ENCODE measurements at places on chromosomes 2 and 18.

DNA sequence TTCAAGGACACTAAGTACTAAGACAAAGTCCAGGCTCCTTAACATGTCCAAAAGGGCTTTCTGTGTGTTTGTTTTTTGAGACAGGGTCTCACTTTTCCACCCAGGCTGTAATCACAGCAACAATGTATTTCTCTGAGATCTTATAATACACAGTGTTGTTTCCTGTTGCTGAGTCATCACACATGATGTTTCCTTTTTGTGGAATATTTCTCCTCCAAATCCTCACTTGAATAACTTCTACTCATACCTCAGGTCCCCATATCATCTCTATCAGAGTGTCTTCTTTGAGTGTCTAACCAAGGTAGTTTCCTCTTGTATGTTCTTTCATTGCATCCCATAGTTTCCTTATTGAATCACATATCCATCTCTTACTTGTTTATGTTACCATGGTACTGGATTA lies 632.0 kb upstream of the PIK3C3 start:
- H3K4me3 ChIP-seq: no peak overlapping the region
- H3K27me3 ChIP-seq: no peaks in the 10 kb centered on the region
- H3K27ac ChIP-seq: no peak overlapping the region
- no peak for DNase-seq

DNA sequence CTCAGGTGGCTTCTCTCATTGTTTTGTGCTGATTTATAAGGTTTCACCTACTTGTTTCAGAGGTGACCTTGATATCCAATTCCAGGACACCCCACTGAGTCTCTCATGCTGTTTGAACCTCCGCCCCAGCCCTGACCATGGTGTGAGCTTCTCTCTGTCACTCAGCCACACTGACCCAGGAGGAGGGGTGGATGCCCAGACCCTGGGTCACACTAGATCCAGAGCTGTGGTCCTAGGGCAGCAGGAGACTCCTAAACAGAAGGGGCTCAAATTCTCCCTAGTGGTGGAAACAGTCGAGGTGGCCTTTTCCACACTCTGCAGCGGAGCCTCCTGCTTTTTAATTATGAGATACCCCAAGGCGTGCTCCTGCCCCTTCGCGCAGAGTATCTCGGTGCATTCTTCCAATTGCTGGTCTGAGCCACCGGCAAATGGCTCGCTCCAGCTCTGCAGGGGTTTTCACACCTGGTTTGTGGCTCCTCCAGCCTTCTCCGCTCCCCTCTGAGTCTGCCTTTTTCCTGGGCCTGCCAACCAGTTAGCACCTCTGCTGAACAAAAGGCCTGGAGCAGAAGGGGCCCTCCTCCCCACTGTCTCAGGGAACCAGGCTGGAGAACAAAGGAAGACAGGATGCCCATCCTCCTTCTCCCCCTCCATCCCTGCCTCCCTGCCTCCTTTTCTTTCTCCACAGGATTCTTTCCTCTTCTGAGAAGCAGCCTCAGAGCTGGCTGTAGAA lies 147.3 kb upstream of the SPRED2 start:
- H3K36me3 ChIP-seq: no peaks in the 10 kb centered on the region
- H3K27ac ChIP-seq: no peak overlapping the region
- DNase-seq: no peak
- no peak overlapping the region for H3K4me3 ChIP-seq
- H3K27me3 ChIP-seq: no peaks in the 10 kb centered on the region

DNA sequence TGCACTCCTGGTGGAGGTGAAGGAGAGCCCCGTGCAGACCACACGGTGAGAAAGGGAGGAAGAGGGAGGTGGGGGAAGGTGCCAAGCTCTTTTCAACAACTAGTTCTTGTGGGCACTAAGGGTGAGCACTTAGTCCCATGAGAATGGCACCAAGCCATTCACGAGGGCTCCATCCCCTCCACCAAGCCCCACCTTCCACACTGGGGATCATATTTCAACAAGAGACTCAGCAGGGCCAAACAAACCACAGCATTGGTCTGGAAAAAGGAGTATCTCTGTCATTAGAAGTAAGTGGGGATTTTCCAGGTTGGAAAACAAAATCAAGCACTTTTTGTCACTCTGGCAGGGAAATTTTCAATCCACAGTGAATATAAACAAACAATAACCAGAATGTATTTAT lies 38.4 kb downstream of the ZAP70 start:
- no peak overlapping the region for H3K27ac ChIP-seq
- H3K27me3 ChIP-seq: no peaks in the 10 kb centered on the region
- no peak for DNase-seq
- H3K4me3 ChIP-seq: no peak overlapping the region
- H3K4me1 ChIP-seq: peaks cover 12% of the 10 kb centered on the region

DNA sequence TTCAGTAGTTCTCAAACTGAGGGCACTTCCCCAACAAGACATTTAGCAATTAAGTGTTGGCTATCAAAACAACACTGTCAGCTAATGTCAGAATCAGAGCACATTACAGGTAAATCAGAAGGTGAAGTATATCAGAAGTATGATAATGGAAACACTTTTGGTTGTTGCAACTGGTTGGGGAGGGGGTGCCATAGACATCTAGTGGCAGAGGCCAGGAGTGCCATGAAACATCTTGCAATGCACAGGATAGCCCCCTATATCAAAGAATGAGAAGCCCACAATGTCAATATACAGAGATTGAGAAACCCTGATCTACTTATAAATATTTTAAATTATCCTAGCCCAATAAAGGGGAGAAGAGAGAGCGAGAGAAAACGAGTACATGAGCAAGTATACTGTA lies 4.9 kb upstream of the XPO1 start:
- no peak overlapping the region for H3K4me3 ChIP-seq
- H3K27me3 ChIP-seq: no peaks in the 10 kb centered on the region

DNA sequence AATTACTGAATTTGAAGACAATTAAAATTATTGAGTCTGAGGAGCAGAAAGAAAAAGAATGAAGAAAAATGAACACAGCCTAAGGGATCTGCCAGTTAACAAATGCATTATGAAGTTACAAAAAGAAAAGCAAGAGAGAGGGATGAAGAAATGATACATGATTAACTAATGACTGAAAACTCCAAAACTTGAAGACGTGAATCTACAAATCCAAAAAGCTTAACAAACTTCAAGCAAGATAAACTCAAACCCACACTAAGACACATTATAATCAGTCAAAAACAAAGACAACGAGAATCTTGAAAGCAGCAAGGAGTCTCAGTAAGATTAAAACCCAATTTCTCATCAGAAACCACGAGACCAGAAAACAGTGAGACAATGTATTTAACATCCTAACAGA lies 15.6 kb downstream of the RPRD1A start:
- H3K36me3 ChIP-seq: peaks cover 41% of the 10 kb centered on the region
- DNase-seq: no peak
- H3K27ac ChIP-seq: no peak overlapping the region
- H3K4me3 ChIP-seq: no peak overlapping the region

DNA sequence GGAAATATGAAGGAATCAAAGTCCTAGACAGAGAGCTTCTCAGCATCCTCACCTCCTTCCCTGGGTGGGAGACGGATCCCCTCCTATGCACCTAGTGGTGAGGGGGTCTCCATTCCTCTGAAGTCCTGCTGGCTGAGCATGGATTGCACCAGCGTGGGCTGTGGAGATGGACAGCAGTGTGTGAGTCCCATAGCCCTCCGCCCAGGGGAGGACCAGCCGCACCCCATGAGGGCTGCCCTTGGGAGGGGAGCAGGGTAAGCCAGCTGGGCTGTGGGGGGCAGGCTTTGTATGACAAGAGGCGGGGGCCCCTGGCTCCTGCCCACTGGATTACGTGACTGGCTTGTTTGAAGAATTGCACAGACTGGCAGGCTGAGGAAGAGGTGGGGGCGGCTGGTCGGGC lies 768.2 kb downstream of the GALR1 start:
- H3K27ac ChIP-seq: no peak overlapping the region
- H3K4me1 ChIP-seq: no peaks in the 10 kb centered on the region
- H3K27me3 ChIP-seq: no peaks in the 10 kb centered on the region
- H3K36me3 ChIP-seq: no peaks in the 10 kb centered on the region

- H3K36me3 ChIP-seq: no peaks in the 10 kb centered on the region
- peaks cover 1% of the 10 kb centered on the region for H3K4me1 ChIP-seq
- no peak overlapping the region for H3K4me3 ChIP-seq
- DNase-seq: no peak
- no peak overlapping the region for H3K27ac ChIP-seq
- H3K27me3 ChIP-seq: no peaks in the 10 kb centered on the region
These were observed 251.8 kb upstream of the NETO1 start for GRCh38 chr18:73119574-73119973.

DNA sequence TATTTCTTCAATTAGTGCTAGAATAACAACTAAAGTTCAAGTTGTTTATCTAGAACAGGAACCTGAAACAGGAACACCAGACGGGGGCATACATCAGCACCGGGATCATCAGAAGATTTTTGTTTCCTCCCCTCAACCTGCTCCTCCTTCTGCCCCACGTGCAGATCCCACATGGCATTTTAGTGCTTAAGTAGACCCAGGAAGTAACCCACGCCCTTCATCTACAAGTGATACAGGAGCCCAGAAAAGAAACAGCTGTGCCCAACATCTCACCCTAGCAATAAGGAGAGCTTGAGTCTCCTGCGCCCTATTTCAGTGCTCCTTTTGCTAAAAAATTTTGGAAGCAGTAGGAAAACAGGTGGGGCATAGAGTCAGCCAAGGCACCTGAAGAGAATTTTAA lies 5.2 kb downstream of the ZNF385B start:
- H3K4me3 ChIP-seq: no peak overlapping the region
- no peak overlapping the region for H3K27ac ChIP-seq
- H3K4me1 ChIP-seq: peaks cover 10% of the 10 kb centered on the region
- H3K36me3 ChIP-seq: no peaks in the 10 kb centered on the region
- H3K27me3 ChIP-seq: peaks cover 33% of the 10 kb centered on the region

DNA sequence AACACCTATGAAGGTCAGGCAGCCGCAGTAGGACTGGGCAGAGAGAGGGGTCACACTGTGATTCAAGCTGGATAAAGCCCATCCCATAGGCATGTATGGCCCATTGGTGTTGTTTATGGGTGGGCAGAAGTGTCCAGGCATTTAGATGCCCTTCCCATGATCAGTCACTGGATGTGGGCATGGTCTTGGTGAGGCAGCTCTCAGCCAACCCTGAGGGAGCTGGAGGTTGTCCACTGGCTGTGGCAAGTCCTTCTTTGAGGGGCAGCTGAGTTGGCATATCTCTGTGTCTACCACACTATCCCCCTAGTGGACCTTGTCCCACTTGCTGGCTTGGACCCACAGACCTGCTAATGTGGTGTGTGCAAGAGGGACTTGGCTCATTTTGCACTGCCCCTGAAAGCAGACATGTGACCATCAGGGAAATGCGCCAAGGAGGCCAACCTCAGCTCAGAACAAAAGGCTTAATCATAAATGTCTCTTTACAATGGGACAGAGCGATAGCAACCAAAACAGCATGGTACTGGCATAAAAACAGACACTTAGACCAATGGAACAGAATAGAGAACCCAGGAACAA lies 82.0 kb downstream of the TMEM17 start:
- no peak overlapping the region for H3K4me3 ChIP-seq
- no peaks in the 10 kb centered on the region for H3K4me1 ChIP-seq
- no peak for DNase-seq
- no peaks in the 10 kb centered on the region for H3K27me3 ChIP-seq
- no peaks in the 10 kb centered on the region for H3K36me3 ChIP-seq

GRCh38 chr2:236616624-236617023 lies 47.0 kb downstream of the ACKR3 start:
- H3K4me1 ChIP-seq: no peaks in the 10 kb centered on the region
- peaks cover 39% of the 10 kb centered on the region for H3K27me3 ChIP-seq
- no peaks in the 10 kb centered on the region for H3K36me3 ChIP-seq
- no peak overlapping the region for H3K27ac ChIP-seq
- no peak for DNase-seq
- H3K4me3 ChIP-seq: no peak overlapping the region

DNA sequence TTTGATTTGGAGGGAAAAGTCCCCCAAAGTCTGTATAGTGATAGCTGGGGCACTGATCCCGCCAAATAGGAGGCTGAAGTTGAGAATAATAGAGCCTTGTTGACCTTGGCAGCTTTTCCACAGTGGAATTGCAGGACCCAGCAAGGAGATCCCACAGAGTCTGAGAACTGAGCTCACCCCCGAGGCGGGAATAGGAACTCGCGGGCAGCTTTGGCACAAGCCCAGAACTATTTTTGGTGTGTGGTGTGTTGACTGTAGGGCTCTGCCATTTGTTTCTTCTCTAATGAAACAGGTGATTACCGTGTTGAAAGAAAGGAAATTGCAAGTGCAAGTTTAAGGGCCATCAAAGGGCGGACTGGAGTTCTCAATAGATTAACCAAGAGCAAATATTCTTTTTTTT lies 34.0 kb downstream of the SH3RF3 start:
- peaks cover 1% of the 10 kb centered on the region for H3K36me3 ChIP-seq
- no peak overlapping the region for H3K4me3 ChIP-seq
- H3K27ac ChIP-seq: no peak overlapping the region
- no peak for DNase-seq

DNA sequence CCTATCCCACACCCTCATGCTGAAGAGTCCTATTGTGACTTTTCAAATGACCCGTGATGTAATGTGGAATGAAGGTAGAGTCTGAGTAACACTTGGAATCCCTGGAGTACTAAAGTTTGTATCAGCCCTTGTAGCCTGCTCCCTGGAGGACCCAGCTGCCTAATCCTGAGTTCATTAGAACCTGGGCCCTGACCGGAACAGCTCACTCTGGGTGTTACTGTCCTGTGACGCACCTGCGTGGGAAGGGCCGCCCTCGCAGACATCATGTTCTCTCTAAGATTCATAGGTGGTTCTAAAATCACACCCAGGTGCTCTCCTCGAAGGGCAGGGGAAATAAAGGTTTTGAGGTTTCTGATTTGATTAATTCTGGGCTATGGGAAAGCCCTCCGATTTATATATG lies 62.3 kb downstream of the NCK2 start:
- H3K27ac ChIP-seq: peak overlapping the region; percentile 86
- H3K4me3 ChIP-seq: peak overlapping the region; percentile 17
- peaks cover 59% of the 10 kb centered on the region for H3K36me3 ChIP-seq
- DNase-seq: no peak
- H3K4me1 ChIP-seq: peaks cover 95% of the 10 kb centered on the region

DNA sequence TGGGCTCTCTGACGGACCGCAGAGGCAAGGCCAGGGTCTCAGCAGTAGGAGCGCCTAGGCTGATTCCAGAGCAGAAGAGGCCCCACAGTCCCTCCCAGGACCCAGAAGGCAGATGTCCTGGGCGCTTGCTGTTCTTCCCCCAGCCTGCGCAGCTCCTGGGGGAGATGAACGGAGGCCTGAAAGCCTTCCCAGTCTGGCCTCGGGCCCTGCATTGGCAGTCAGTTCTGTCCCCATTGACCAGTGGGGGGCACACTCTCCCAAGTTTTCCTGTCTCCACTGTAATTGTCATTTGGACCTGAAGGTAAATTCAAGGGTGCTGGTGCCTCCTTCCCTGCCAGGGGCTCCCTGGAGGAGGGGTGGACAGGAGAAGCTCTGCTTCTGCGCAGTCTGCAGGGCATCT lies 345.7 kb downstream of the CYP26B1 start:
- no peak for DNase-seq
- no peak overlapping the region for H3K4me3 ChIP-seq
- H3K27me3 ChIP-seq: peaks cover 11% of the 10 kb centered on the region
- no peaks in the 10 kb centered on the region for H3K36me3 ChIP-seq
